Motor neuron (in vitro differentiated cells): ENCODE measurements at places on chromosomes 2 and 18.
A peak's percentile ranks its signal among the peaks of the same experiment; 100 is the strongest.

DNA sequence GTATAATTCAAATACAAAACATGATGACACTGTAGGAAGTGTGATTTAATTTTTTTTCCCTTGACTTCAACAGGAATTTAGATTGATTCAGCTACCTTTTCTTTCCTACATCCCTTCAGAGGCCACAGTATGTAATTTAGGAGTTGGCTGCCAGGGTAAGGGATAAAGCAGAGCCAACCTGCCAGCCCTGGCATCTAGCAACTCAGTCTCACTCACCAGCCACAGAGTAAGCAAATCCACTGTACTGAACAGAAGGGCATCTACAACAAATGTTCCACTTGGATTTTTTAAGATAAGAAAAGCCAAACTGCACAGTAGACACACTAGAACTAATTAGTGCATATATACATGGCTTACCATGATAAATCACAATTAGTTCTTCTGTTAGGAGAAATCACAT, 54.3 kb upstream of the PEX13 start:
- no peak for ATAC-seq

DNA sequence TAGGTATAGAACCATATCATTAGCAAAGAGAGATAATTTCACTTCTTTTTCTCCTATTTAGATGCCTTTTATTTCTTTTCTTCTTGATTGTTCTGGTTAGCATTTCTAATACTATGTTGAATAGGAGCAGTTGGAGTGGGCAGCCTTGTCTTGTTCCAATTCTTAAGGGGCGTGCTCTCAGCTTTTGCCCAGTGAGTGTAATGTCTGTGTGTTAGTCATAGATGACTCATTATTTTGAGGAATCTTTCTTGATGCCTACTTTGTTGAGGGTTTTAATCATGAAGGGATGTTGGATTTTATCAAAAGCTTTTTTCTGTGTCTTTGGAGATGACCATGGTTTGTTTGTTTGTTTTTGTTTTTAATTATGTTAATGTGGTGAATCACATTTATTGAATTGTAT, 1453.1 kb upstream of the SLC39A10 start:
- ATAC-seq: no peak

DNA sequence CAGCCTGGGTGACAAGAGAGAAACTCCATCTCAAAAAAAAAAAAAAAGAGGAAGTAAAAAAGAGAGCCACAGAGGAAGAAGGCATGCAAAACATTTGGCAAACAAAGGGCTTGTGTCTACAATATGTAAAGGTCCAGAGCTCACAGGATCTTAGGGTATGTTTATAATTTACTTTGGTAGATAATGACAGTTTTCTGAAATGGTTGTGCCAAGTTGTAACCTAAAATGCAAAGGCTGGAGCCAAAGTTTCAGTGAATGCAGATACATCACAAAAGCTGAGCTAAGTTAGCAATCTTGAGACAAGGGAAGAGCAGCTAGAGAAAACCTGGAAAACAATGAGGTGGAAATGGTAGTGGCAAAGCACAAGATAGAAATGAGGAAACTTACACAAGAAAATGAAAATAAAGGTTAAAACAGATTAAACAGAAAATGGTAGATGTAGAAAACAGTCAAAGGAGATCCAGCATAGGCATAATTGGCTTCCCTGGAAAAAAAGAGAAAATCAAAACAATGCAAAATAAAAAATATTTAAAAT, 77.5 kb upstream of the HK2 start:
- ATAC-seq: no peak

DNA sequence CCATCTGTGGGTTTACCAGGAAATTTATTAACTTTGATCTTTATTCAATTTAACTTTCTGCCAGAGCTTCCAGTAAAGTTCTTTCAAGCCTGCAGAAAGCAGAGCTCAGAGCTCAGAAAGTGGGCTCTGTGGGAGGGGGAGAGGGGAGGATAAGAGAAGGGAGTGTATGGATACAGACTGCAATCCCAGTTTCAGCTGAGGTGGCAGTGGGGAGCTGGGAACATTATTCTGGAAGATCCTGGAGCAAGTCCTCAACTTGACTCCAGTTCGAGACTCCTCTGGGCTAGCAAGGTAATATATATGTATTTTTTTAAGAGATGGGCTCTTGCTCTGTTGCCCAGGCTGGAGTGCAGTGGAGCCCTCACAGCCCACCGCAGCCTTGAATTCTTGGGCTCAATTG, 108.9 kb upstream of the NABP1 start:
- no peak for ATAC-seq

- ATAC-seq: peak; percentile 42
These were observed 33.5 kb downstream of the CRIM1 start for GRCh38 chr2:36389091-36389564.

DNA sequence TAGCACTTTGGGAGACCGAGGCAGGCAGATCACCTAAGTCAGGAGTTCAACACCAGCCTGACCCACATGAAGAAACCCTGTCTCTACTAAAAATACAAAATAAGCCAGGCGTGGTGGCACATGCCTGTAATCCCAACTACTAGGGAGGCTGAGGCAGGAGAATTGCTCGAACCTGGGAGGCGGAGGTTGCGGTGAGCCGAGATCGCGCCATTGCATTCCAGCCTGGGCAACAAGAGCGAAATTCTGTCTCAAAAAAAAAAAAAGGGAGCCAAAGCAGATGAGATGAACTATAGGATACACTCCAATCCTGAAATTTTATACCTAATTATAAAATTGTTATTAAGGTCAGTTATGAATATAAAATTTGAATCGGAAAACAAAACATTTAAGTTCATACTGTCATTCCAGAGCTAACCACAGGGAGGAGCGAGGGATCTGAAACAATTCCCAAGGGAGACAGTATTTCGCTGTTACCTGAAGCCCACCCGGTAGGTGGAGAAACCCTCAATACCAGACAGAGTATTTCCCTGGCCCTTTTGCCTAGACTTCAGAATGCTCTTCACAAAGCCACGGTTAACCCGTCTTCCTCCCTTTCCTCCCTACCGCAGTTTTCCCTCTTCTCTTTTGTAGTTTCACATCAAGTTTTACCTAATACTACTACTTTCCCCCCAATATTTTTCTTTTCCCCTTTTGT, 1.4 kb downstream of the PPM1G start:
- no peak for ATAC-seq

- no peak for ATAC-seq
These were observed 24.8 kb upstream of the HS6ST1 start for GRCh38 chr2:128343459-128343858.

GRCh38 chr2:104570259-104570658, 283.7 kb upstream of the POU3F3 start:
- no peak for ATAC-seq

DNA sequence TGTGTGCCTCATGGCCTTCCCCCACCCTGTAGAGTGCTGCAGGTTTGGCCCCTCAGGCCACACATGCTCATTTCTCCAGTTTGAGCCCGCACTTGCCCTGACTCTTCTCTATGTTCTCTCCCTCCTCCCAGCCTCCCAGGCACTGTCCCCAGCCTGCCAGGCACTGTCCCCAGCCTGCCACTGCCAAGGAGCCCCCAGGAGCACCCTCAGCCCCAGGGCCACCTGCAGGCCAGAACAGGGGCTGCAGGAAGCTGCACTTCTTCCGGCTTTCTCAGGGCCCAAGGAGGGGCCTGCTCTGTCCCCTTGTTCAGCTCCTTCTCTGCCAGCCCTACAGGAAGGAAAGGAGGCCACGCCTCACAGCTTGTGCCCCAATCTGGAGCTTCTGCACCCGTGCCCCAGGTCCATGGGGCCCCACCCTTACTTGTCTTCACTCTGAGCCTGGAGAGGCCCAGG, 31.6 kb downstream of the CYP26B1 start:
- ATAC-seq: peak; percentile 6

DNA sequence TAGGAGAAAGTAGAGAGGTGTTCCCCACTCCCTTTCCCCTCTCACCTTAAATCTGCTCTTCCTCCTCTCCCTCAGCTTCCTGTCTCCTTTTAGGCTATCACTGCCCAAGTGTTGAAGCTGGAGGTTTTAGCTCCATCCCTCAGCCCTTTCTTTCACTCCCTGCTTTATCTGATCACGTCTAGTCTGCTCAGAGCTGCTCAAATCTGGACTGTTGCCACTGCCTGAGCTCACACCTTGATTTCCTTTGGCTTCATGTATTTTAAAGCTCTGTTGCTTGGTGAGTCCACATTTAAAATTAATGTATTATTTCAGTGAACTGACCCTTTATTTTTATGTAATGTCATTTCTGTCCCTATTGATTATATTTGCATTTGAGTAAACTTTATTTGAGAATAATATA, 236.6 kb downstream of the PTGR3 start:
- ATAC-seq: no peak

DNA sequence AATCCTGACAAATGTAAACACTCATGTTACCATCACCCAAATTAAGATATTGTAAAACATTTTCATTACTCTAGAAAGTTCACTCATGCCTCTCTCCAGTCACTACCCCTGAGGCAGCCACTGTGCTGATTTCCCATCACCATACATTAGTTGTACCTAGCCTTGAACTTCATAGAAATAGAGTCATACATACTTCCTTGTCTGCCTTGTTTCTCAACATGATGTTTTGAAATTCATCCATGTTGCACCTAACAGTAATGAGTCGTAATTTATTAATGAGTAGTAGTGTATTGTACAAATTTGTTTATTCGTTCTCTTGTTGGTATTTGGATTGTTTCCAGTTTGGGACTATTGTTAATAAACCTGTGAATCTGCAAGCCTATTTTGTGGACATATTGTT, 49.0 kb upstream of the TWSG1 start:
- ATAC-seq: no peak

- no peak for ATAC-seq
These were observed 103.5 kb downstream of the UPP2 start for GRCh38 chr2:158205215-158205614.

DNA sequence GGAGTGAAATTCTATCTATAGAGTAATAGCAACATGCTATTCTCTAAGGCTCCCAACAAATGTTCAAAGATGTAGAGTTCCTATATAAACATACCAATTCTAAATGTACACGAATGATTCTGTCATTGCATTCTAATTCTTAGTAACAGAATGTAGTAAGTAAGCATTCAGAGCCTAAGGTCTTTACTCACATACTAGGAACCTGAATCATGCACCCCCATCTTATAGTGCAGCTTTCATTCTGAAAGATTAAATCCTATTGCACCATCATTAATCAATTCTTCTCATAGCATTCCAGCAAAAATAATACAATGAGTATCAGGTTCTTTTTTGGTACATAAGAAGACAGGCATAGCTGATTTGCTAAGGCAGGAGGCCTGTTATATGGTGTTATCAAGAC, 230.0 kb downstream of the NCKAP5 start:
- ATAC-seq: no peak
